Cardiac muscle cell (in vitro differentiated cells and primary cell): ENCODE measurements at places on chromosomes 12 and 14. TPM values are rescaled to one million over a fixed set of nuclear protein-coding genes. Genes with fewer than 3 reads are reported as not detected.

DNA sequence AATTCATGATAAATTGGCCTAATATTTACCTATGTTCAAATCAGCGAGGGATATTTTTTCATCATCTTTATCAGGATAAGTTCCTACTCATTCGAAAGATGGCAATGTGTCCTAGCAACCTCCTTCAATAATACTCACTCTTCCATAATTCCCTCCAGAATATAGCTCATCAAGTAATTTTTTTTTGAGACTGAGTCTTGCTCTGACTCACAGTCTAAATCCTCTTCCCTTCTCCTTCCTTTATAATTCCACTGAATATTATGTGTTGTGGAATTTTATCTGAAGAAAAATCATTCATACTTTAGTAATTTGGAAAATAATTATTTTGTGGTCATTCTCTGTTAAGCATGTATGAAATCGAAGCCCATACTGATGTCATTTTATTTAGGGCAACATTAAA, 663.8 kb downstream of the FLRT2 start:
- DNase-seq: no peak

GRCh38 chr12:105729926-105730325, 399.4 kb downstream of the C12orf75 start:
- no peak for DNase-seq

Gene NXPH4
- total RNA-seq: 0.80 and 1.1 TPM in 2 replicates

DNA sequence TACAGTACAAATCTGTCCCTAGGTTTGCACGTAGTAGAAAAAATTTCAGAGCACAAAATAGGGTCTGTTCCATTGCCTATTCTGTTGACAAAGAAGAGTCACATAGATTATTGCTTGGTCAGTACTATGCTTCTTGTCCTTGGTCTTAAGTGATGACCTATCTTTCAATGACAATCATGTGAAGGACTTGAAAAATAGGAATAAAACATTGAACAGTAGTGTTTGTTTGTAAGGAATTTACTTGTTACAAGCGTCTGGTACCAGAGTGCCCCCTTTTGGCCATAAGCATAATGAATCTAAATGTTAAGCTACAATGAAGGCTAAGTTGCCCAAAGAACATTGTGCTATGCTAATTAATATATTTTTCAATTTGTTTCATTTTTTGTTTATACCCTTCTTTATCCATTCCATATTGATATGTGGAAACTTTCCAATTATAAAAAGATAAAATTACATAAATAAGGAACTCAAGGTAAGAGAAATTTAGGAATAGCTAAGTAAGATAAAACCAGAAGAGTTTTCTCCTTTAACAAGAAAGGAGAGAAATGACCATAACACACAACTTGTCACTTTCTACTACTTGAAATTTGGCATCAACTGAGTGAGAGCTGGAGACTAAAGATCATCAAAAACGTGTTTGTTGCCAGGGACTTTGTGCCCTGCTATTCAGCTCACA, 204.7 kb downstream of the EPS8 start:
- peak; percentile 87 for DNase-seq

Gene GAS2L3
- 1.1 and 13.9 TPM in 2 replicates for total RNA-seq

Gene CCDC197
- total RNA-seq: not detected in 2 replicates

GRCh38 chr12:105235732-105236476, at the start of gene APPL2:
TSS of gene APPL2 (minus strand) at chr12:105236174. CDS start at chr12:105236012, 162 bp downstream.
- DNase-seq: peak; percentile 94

- DNase-seq: no peak
Observed at GRCh38 chr12:81381951-81382350, 304.1 kb downstream of the ACSS3 start.

GRCh38 chr12:52004042-52004648, 2.6 kb upstream of the TAMALIN start:
- DNase-seq: peak; percentile 68

Gene UTP20
- 2.9 and 3.7 TPM in 2 replicates for total RNA-seq

Gene BCL11B
- 1.7 and 2.8 TPM in 2 replicates for total RNA-seq

DNA sequence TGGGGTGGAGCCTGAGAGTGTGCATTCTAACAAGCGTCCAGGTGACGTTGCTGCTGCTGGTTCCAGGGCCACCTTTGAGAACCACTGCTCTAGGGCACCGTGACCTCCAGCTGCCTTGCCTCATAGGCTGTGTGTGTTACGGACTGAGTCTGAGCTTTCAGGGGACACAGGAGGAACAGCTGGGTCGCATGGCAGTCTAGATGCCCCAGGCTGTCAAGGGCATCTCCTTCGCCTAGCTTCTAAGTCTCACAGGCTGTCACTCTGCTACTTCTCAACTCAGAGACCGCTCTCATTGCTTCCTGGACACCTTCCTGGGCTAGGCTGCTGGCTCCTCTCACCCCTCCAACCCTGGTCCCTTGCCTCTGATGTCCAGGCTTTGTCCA, 965 bp downstream of the KRT73 start:
- no peak for DNase-seq

DNA sequence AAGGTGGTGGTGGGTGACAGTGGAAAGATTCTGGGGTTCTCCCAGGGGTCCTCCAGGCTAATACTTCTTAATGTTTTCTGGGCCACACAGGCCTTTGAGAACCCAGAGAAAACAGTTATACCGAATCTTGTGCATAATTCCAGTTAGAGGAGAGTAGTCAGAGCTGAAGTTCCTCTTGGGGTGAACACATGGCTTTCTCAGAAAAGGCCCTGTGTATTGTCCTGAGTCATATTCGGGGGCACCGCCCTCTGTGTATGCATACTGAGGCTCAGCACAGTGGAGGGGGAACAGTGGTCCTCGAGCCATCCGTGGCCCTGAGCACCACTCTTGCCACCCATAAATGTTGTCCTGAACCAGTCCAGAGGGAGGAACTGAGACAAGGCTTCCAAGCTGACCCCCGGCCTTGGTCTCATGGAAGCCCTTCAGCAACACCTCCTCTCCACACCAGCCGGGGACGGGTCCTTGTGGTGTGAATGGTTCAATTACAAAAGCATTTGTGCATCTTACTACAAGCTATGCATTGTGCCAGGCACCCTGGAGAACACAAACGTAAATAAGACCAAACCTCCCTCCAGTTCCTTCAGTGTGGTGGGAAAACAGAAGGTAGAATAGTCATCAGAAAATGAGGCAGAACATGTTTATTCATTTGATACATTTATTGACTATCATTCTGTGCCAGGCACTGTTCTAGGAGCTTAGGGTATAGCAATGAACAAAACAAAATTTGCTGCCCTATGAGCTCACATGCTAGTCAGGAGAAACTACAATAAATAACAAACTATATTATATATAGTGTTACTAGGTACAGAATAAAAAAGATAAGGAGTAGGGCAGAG, 9.9 kb downstream of the DHRS2 start:
- DNase-seq: no peak

Gene SDSL
- 4.5 and 14.6 TPM in 2 replicates for total RNA-seq

Gene TRHDE
- 0.11 TPM in 1 of 2 replicates, not detected in the other for total RNA-seq

Gene MYH6
- total RNA-seq: 4,520 and 8,484 TPM in 2 replicates

Gene CCDC88C
- total RNA-seq: 0.92 and 1.2 TPM in 2 replicates

- DNase-seq: no peak
Observed at GRCh38 chr14:81033698-81034240, 78.3 kb downstream of the TSHR start.

- no peak for DNase-seq
Observed at GRCh38 chr14:54343272-54344121, 53.3 kb upstream of the CDKN3 start.
